GM12892 (cell line): ENCODE measurements at places on chromosomes 5 and 9.

DNA sequence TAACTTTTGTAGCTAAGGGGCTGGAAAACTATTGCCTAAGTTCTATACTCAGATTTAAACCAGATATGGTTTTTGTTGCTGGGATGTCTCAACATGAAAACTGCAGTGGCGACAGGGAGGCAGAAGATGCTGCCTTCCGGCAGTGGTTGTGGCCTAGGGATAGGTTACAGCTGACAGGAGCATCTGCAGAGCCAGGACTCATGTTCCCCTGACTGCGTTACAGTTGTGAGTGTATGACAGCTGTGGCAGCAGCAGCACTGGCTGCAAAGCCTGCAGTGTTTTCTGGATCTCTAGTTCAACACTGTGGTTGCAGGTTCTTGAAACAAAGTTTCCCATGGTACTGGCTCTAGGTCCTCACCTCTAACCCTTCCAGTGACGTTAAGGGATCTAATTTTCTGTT is 498.8 kb upstream of the CDH18 start:
- no peak for DNase-seq

DNA sequence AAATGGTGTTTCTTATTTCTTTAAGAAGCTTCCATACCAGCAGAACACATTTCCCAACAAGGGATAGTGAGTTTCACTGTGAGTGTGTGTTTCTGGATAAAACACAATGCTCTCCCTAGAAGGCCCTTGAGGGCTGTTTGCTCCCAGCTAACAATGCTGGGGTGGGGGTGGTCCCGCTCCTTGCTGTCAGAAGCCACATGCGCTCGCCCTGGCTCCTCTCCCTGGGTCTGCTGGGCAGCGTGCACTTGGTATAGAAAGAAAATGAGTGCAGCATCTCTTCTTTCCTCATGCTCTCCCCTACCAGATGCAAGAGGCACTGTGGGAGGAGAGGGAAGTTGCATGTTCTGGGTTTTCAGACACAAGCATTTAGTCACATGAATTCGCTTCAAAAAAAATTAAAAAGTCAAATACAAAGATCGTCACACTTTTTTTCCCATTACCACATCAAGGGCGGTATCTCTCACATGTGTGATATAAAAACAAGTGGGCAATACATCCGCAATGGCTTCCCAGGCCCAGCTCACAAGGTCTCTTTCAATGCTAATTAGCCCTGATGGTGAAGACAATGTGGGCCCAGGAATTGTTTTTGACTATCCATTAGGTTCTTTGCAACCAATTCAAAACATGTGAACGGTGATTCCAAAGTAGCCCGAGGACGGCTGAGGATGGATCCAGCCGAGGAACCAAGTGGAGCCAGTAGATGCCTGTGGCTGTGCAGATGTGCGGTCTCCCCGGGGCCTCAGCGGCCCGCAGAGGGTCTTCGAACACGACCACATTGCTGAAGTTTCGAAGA is 603.6 kb downstream of the IRX1 start:
- DNase-seq: no peak

DNA sequence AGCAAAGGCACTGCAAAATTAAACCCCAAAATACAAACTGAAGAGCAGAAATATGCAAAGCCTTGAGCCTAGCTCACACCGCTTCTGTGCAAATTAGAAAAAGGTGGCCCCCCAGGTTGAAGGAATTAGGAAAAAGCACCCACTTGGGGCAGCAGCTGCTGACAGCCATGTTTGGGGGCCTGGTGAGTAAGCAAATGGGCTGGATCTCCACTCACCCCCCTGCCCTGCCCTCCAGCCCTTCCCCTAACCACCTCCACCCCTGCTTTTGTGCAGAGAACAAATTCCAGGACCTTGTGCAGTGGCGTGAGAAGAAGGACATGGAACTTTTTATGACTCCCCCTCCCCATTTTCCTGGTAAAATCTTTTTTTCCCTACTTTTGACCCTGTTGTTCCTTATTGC is 92.0 kb upstream of the DNAH5 start:
- no peak for DNase-seq

- DNase-seq: no peak
These were observed 97.6 kb downstream of the GALNT10 start for GRCh38 chr5:154288145-154288544.

DNA sequence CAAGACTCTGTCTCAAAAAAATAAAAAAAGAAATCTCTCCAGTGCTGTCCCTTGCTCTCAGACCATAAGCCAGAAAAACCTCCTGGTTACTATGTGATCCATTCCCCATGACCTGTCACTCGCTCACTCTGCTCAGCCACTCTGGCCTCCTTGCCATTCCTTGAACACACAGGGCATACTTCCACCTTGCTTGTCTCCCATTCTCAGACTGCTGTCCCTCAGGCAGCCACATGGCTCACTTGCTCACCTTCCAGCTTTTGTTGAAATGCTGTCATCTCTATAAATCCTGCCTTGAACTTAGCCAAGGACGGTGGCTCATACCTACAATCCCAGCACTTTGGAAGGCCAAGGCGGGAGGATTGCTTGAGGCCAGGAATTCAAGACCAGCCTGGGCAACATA is 82.9 kb downstream of the UGCG start:
- DNase-seq: no peak

- DNase-seq: no peak
These were observed 45.7 kb downstream of the ERMP1 start for GRCh38 chr9:5787220-5787619.

DNA sequence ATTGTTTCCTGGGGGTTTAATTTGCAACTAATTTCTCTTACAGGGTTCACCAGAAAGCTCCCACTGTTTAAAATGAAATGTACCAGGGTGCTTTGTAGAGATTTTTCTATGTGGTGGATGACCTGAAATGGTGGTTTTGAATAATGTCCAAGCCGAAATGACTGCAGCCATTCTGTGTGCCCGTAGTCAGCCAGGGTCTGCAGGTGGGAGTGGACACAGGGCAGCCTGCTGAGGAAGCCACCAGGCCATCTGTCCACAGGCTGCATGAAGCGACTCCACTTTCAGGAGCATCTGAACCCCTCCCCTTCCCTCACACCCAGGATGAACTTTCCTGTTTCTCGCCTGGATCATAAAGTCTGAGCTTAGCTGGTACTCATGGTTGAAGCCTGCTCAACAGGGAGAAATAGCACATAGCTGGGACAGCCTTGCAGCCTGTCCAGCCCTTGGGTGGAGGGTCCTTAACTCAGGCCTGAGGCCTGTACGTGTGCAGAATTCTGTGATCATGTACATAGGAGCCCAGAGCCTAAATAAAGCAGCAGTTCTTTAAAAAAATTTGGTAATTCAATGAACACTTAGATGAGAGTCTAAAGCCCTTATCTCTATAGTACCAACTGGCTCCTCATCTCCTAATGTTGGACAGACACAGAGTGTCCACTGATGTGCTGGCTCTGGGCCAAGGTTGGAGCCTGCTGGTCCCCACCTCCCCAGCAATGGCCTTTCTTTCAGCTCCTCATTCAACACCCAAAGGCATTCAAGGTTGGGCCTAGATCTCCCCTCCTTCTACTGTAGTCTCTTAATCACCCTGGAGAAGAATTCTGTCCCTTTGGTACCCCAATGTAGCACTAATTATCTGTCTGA is 72.8 kb downstream of the SHB start:
- no peak for DNase-seq

DNA sequence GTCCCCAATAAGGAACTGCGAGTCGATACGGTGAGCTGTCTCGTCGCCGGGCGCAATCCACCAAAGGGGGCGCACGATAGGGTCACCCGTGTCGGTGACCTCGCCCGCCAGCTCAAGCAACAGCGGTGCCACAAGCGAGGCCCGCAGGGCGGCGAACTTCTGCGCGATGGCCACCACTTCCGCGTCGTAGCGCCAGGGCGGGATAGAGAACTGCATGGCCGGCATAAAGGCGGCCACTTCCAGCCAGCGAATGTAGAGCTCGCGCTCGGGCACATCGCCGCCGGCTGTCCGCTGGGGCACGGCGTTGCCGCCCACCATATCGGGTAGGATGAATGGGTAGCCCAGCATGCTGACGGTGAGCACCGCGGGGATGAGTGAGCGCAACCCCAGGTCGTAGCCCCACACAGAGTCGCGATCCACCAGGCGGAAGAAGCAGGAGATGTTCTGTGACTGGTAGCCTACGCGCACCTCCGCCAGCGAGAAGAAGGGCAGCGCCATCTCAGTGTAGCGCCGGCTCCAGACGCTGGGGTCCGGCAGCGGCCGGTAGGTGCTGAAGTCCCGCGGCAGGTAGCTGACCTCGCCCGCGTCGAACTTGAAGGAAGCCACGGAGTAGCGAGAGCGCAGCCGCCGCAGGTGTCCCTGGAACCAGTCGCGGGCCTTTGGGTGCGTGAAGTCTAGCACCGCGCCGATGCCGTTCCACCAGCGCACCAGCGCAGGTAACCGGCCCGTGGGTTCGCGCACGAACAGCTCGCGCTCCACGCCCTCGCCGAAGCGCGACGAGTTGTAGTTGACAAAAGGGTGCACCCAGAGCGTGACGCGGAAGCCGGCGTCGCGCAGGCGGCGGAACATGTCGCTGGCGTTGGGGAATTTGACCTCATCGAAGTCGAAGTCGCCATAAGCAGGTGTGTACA is 5.5 kb downstream of the MYORG start:
- DNase-seq: no peak
